ENCODE measurements at places on chromosomes 11 and 22.

GRCh38 chr11:1520663-1521267 lies 34.2 kb upstream of the MOB2 start:
- DNase-seq = no peak

- no peak for DNase-seq
Measured at GRCh38 chr11:64742087-64742888, 1.7 kb downstream of the RASGRP2 start.

DNA sequence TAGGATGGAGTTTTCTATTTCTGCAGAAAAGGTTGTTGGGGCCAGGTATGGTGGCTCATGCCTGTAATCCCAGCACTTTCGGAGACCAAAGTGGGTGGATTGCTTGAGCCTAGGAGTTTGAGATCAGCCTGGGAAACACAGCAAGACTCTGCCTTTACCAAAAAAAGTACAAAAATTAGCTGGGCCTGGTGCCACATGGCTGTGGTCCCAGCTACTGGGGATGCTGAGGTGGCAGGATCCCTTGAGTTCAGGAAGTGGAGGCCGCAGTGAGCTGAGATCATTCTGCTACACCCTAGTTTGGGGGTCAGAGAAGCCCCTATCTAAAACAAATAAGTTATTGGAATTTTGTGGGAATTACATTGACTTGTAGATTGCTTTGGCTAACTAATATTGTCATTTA lies 71.7 kb downstream of the FDX1 start:
- no peak for DNase-seq

GRCh38 chr11:16895306-16895705 lies 118.9 kb downstream of the PLEKHA7 start:
- no peak for DNase-seq

GRCh38 chr11:68168694-68169093 lies 44.4 kb downstream of the KMT5B start:
- DNase-seq = no peak

GRCh38 chr11:46361283-46362155 lies 14.3 kb downstream of the DGKZ start:
- peak; percentile 42 for DNase-seq

DNA sequence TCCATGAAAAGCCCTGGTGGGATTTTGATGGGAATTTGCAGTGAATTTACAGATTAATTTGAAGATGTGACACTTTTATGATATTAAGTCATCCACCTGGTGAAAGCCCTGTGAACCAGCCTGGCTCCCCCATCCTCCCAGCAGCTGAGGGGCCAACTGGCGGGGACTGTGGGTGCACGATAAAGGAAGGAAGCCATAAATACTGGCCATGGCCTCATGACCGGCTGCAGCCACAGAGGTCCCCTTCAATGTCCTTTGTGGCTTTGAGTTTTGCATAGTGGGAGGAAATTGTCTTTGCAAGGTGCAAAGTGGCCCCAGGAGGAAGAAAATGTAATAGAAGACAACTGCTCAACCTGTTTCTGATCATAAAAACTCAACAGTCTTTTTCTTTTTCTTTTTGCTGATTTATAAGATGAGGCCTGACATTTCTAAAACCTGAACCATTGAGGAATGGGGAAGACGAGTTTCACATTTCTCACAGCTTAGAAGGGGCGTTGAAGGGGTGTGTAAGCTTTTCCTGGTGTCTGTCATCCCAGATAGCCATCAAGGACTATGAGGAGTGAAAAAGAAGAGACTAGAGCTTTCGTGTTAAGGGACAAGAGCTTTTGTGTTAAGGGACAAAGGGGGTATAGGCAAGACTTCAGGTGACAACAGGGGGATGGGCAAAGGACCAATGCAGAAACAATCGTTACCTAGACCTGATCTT lies 6.3 kb upstream of the NDUFV1 start:
- no peak for DNase-seq

- DNase-seq = no peak
Measured at GRCh38 chr11:13962562-13963168, at the start of gene SPON1. Gene SPON1, plus strand, starts transcription at chr11:13962723. Its CDS starts 182 bp downstream, at chr11:13962905.
